ENCODE measurements at places on chromosomes 1 and 21.

- DNase-seq: no peak
Observed at GRCh38 chr1:232650845-232651244, 20.9 kb upstream of the SIPA1L2 start.

DNA sequence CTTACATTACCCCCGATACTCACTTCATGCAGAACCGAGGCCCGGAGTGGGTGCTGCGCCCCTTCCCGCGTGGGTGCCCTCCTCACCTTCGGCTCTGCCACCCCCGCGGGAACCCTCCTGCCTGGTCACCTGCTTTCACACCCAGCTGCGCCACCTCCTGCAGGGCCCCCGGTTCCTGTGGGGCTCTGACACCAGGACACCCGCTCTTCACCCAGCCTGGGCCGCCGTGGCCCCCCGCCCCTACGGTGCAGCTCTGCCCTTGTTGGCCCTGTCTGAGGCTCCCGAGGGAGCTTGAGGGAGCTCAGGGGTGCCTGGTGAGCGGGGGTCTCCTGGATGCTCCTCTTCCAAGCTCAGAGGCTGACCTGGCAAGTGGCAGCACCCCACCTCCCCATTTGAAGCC lies 19.0 kb downstream of the RRP1 start:
- no peak for DNase-seq

DNA sequence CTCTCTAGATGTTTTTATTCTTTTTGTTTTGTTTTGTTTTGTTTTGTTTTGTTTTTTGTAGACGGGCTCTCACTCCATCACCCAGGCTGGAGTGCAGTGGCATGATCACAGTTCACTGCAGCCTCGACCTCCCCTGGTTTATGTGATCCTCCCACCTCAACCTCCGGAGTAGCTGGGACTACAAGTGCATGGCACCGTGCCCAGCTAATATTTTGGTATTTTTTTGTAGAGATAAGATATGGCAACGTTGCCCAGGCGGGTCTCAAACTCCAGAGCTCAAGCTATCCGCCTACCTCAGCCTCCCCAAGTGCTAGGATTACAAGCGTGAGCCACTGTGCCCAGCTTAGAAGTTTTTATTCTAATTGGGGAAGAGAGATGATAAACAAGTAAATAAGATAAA lies 13.3 kb upstream of the TP53BP2 start:
- no peak for DNase-seq

DNA sequence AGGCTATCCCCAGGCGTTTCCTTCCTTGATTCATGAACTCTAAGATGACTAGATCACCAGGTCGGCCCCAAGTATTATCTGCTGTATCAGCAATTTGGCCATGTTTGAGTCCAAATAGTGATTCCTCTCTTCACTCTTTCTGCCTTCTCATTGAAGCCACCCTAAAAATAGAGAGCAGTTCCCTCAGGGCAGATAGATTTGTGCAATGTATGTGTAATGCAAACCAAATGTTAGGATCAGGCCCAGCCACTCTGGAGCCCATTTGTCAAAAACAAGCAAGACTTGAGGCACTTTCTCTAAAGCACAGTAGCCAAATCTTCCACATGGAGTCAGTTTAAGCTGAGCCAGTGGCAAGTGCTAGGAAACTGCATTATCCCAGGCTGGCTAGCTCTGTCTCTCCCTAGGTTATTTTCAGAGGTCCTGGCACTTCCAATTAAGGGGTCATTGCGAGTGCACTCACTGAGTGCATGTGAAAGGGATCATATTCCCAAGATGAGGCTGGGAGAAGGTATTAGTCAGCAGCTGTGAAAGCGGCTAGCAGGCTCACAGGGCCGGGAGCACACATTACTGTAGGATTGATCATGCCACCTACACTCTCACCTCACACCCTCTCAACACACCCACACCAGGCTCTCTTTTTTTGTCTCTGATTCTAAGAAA lies 97.9 kb upstream of the RAB3GAP2 start:
- no peak for DNase-seq

DNA sequence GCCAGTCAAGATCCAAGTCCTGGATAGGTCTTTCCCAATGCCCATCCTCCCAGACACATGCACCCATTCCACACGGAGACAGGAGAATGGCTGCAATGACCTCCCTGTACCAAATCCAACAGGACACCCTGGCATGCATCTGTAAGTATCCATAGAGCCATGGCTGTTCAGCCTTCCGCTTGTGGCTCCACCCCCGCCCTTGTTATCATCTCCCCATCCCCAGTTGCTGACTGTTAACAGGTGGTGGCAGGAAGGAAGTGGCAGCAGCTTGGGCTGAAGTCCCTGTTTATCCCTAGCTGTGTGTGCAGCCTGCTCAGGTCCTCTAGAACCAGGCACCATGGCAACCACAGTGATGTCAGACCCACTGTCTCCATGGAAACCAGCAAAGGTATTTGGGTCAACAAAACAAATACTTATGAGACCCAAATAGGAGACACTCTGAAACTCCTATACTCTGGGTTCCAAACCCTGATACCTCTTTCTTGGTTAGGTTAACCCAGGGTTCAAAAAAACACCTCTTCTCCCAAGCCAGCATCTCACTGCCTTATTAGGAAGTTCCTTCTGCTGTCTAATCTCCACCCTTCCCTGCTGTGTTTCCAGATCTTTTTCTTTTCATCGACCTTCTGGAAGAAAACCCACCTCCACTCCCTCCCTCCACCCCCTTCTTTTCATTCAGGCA lies 721 bp downstream of the PBXIP1 start:
- DNase-seq: peak; percentile 63

- no peak for DNase-seq
Observed at GRCh38 chr1:101187297-101187696, 49.5 kb upstream of the S1PR1 start.

DNA sequence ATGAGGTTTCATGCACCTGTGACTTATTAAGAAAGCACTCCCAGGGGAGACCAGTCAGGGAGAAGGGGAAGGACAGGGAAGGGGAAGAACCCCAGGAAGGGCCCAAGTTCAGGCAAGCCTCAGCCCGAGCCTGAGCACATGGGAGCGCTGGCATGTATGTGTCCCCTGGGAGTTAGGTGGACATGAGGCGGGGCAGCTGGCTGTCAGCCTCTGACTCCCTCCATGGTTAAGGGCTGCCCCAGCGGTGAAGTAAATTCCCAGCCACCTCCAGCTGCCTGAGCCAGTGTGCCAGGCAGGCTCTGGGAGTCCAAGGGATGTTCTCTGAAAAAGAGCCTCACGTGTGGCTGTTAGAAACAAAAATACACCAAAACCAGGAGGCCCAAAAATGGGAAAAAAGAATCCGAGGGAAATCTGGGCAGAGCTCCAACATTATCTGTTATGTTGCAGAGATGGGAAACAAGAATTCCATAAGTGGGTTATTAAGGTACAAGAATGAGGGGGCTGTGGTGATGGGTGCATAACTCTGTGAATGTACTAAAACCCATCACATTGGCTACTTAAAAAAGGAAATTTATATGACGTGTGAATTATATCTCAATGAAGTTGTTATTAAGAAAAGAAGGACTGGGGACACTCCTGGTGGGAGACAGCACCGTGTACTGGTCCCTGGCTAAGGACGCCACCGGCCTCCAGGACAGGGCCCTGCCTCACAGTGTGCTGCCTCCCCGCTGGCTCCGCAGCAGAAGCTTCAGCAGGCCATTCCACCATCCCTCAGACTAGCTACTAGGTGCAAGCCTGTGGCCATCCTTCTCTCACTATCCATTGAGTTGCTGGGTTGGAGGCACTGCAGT lies 18.7 kb downstream of the DMRTB1 start:
- no peak for DNase-seq

- no peak for DNase-seq
Observed at GRCh38 chr1:172883387-172883791, 167.4 kb downstream of the TNFSF18 start.

- DNase-seq: no peak
Observed at GRCh38 chr1:224867715-224868114, 61.8 kb upstream of the DNAH14 start.

GRCh38 chr1:166165661-166166328 lies 1.0 kb downstream of the FAM78B start:
- no peak for DNase-seq

DNA sequence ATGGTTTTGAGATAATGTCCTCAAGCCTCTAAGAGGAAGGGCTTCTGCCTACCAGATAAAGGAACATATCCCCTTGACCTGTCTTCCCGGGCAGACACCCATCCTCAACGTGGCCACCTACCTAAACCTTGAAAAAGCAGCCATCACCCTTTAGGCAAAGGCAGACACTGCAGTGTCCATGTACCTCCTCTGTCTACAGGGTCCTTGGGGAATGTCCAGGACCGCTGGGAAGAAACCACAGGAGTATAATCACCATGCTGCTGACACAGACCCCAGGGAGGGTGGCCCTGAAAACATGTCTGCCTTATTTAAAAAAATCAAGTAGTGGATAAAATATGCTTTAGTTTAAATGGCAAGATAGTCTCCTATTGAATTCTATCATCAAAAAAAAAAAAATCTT lies 16.6 kb downstream of the BCAR3 start:
- no peak for DNase-seq

- DNase-seq: no peak
Observed at GRCh38 chr1:50148142-50148923, 39.6 kb downstream of the ELAVL4 start.

- no peak for DNase-seq
Observed at GRCh38 chr1:51920130-51920529, 41.6 kb upstream of the NRDC start.

GRCh38 chr1:39639305-39640130 lies at the start of gene HEYL:
TSS of gene HEYL (minus strand) at chr1:39639643. CDS start at chr1:39639625, 18 bp downstream.
- DNase-seq: peak; percentile 18

DNA sequence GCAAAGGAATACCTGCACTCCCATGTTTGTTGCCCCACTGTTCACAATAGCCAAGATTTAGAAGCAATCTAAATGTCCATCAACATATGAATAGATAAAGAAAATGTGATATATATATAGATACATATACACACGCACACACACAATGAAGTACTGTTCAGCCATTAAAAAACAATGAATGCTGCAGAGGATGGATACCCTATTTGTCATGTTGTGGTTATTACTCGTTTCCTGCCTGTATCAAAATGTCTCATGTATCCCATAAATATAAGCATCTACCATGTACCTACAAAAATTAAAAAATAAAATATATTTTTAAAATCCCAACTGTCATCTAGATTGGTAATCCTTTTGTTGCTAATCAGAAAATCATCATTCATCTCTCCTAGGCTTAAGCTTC lies 634.8 kb upstream of the ADGRL2 start:
- DNase-seq: no peak

DNA sequence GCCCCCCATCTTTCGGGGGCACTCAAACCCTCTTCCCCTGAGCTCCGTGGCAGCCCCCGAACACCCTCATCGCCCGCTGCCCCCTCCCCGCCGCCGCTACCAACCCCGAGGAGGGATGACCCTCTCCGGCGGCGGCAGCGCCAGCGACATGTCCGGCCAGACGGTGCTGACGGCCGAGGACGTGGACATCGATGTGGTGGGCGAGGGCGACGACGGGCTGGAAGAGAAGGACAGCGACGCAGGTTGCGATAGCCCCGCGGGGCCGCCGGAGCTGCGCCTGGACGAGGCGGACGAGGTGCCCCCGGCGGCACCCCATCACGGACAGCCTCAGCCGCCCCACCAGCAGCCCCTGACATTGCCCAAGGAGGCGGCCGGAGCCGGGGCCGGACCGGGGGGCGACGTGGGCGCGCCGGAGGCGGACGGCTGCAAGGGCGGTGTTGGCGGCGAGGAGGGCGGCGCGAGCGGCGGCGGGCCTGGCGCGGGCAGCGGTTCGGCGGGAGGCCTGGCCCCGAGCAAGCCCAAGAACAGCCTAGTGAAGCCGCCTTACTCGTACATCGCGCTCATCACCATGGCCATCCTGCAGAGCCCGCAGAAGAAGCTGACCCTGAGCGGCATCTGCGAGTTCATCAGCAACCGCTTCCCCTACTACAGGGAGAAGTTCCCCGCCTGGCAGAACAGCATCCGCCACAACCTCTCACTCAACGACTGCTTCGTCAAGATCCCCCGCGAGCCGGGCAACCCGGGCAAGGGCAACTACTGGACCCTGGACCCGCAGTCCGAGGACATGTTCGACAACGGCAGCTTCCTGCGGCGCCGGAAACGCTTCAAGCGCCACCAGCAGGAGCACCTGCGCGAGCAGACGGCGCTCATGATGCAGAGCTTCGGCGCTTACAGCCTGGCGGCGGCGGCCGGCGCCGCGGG lies 837 bp downstream of the FOXD3 start:
- no peak for DNase-seq

DNA sequence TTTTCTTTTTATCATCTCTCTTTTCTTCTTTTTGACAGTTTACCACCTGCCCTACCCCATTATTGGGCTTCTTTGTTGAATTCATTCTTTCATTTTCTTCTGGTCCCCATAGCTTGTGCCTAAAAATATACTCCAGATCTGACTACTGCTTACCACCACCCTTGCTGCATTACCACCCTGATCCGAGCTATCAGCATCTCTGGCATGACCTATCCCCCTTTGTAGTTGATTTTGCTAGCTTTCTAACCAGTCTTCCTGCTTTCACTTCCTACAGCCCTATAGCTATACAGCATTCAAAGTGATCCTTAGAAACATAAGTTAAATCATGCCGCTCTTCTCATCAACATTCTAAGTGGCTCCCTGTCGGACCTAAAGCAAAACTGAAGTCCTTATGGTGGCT lies 59.4 kb upstream of the MPC2 start:
- DNase-seq: no peak

DNA sequence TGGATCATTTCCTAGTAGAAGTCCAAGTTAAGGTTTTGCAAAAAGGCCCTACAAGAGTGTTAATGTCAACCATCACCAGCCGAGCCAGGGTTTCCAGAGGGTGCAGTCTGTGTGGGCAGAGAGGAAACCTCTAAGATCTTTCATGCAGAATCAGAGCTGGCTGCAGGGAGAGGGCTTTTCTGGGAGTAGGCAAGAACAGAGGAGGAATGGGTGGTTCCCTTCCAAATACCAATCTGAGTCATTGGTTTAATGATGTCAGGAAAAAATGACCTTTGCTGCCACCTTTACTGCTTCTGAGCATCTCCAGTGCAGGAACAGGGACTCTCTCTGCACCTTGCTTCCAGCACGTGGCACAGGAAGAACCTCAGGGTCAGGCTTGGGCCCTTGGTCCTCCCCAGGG lies 73.8 kb downstream of the TNR start:
- no peak for DNase-seq

DNA sequence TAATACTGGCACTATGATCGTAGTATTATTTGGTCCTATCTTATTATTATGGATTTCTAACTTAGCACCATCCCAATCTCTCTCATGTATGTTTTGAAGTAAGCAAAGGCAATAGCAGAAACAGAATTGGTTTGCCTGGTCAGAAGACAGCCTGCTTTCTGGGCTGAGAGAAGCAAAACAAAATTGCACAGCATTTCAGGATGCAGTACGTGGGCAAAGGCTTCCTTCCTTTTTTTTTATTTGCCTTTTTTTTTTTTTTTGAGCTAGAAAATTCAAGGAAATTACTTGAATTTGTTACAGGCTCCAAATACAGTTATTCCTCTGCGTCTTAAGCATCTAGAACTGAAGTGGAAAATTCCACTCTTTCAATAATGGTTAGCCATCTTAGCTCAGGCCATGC lies 8.8 kb downstream of the CDA start:
- no peak for DNase-seq

Measured in kidney capillary endothelial cell (primary cell).